CD4-positive, alpha-beta T cell (primary cell): ENCODE measurements at places on chromosomes 12 and 14.
A peak's percentile ranks its signal among the peaks of the same experiment; 100 is the strongest.

- H3K4me3 ChIP-seq, result no peak overlapping the region
- no peaks in the 10 kb centered on the region for H3K4me1 ChIP-seq
- no peak overlapping the region for H3K27ac ChIP-seq
Observed at GRCh38 chr14:30834353-30834752, 40.0 kb upstream of the COCH start.

DNA sequence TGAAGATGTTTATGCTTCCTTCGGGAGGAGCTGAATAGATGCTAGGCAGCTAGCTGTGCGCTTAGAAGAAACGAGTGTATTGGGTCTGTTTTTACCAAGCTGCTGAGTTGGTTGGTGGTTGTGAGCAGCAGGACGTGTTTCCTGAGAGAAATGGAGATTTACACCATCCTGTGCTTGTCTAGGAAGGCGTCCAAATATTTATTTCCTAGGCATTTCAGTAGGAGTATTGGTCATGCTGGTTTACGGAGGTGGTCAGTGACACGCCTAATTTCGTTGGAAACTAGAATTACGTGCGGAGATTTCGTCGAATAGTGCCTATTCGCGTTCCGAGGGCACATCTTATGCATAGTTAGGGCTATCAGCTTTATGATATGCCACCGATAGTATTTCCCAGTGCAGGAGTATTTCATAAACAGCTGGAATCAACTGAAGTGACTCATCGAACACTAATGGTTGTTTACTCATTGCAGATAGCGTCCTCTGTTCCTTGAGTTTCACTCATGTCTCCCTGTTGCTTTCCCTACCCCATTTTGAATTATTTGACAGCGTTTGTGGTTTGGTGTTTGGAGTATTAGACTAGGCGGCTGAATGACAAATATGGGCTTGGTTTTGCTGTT is 780 bp downstream of the TBC1D15 start:
- peak overlapping the region; percentile 75 for H3K4me3 ChIP-seq
- H3K27me3 ChIP-seq, result no peaks in the 10 kb centered on the region
- DNase-seq, result no peak
- peaks cover 11% of the 10 kb centered on the region for H3K36me3 ChIP-seq
- H3K27ac ChIP-seq, result peak overlapping the region; percentile 99

DNA sequence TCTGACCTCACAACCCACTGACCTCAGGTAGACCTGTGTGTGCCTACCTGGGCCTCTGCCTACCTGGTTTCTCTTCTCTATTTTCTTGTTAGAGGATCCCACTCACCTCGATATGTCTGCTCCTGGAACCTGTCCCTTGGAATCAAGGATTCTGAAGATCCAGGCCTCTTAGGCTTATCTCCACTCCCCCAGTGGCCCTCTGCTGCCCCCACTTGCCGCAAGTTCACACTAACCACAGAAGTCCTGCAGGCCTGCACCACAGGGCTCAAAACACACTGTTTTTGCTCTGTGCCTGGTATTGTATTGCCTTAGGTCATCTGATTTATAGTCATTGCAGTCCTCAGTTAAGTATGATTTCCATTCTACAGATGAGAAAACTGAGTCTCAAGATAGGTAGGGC is 15.3 kb upstream of the NRXN3 start:
- DNase-seq, result no peak
- no peaks in the 10 kb centered on the region for H3K4me1 ChIP-seq
- no peaks in the 10 kb centered on the region for H3K36me3 ChIP-seq
- peaks cover 2% of the 10 kb centered on the region for H3K27me3 ChIP-seq

DNA sequence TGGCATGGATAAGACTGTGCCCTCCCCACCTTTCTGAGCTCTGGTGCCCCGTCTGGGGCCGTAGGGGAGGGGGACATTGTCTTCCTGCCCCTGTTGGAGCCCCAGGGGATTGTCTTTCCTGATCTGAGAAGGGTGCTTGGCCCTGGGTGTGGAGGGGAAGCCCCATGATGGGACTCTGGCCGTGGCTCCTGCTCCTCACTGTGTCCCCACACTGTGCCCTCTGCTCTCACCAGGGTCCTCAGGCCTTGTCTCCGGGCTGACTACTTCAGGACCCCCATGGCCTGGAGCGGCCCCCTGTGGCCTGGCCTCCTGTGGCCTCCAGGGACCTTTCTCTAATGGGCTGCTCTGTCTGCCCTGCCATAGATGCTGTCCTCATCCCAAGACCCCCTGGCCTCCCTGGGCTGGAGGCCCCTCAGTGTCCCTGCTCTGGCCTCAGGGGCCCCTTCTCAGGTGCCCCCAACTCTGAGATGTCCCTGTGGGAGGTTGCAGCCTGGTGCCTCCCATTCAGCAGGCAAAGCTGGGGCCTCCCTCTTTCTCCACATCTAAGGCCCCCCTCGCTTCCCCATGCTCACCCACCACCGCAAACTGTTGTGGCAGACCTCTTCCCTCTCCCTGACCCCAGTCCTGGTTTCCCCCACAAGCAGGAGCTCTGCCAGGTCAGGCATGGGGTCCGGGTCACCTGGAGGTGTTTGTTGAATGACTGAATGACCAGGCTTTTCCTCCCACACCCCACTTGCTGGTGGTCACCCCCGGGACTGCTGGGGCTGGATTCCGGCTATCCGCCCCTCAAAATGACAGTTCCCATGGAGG is 4.0 kb downstream of the KIF26A start:
- no peak for DNase-seq
- peaks cover 20% of the 10 kb centered on the region for H3K27me3 ChIP-seq
- no peaks in the 10 kb centered on the region for H3K36me3 ChIP-seq
- H3K27ac ChIP-seq, result no peak overlapping the region
- peaks cover 15% of the 10 kb centered on the region for H3K4me1 ChIP-seq

- no peaks in the 10 kb centered on the region for H3K36me3 ChIP-seq
- H3K27me3 ChIP-seq, result no peaks in the 10 kb centered on the region
- peaks cover 24% of the 10 kb centered on the region for H3K4me1 ChIP-seq
Observed at GRCh38 chr14:89430391-89431236, 13.6 kb upstream of the FOXN3 start.

DNA sequence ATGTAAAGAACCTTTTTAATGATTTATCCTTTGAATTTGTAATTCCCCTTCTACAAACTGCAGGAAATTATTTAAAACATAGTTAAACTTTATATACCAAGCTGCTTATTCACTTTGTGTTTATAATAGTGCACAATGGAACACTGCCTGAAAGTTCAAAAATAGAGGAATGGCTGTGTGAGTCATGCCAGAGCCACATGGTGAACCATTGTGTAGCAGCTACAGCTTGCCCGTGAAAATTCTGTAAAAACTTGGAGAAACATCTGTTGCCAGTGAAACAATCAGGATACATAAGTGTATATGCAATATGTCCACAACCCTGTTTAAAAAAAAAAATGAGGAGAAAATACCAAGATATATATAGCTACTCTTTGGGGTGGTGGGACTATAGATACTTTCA is 59.5 kb downstream of the VEZT start:
- no peaks in the 10 kb centered on the region for H3K27me3 ChIP-seq
- H3K4me1 ChIP-seq, result no peaks in the 10 kb centered on the region
- H3K36me3 ChIP-seq, result peaks cover 50% of the 10 kb centered on the region
- no peak overlapping the region for H3K27ac ChIP-seq

- DNase-seq, result no peak
- H3K27ac ChIP-seq, result no peak overlapping the region
- H3K27me3 ChIP-seq, result no peaks in the 10 kb centered on the region
- H3K36me3 ChIP-seq, result no peaks in the 10 kb centered on the region
Observed at GRCh38 chr12:69840727-69841126, 15.7 kb downstream of the MYRFL start.

GRCh38 chr12:45518291-45519235 is 210.9 kb upstream of the ARID2 start:
- H3K27me3 ChIP-seq, result no peaks in the 10 kb centered on the region
- no peaks in the 10 kb centered on the region for H3K36me3 ChIP-seq

GRCh38 chr14:100603341-100604120 is 16.3 kb upstream of the BEGAIN start:
- DNase-seq, result no peak
- H3K4me3 ChIP-seq, result no peak overlapping the region
- no peaks in the 10 kb centered on the region for H3K4me1 ChIP-seq
- H3K27ac ChIP-seq, result no peak overlapping the region
- H3K36me3 ChIP-seq, result no peaks in the 10 kb centered on the region

DNA sequence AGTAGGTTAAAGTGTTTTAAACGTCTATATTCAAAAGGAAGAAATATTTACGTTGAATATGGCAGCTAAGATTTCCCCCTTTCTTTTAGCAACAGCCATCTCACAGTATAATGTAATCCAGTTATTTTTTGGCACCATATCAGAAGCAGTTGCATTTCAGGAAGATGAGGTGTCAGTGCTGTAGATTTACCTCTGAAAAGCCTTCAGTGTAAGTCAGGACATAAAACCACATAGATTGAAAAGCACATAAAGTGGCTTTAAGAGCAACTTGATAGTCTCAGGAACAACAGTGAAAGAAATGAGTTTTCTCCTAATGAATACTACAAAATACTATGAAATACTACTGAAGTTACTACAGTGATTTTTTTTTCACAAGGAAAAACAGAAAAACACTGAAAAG is 6.9 kb downstream of the MLH3 start:
- no peak overlapping the region for H3K4me3 ChIP-seq
- no peak for DNase-seq
- H3K4me1 ChIP-seq, result peaks cover 2% of the 10 kb centered on the region
- H3K36me3 ChIP-seq, result peaks cover 10% of the 10 kb centered on the region
- no peak overlapping the region for H3K27ac ChIP-seq

DNA sequence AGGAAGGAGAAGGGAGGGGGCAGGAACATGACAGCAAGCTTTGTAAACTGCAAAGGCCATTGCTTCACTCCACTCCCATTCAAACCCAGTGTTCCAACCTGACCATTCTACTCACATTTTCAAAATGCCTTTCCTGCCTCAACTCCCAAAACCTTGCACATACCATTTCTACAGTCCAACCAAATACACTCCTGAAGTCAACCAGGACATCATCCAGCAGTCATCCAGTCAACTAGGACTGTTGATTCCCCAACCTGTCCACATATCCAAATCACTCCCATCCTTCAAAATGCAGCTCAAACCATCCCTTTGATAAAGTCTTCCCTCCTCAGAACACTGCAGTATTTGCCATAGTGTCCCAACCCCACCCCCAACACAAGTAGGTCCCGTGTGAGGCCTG is 2.9 kb downstream of the SMUG1 start:
- H3K27ac ChIP-seq, result no peak overlapping the region
- peaks cover 21% of the 10 kb centered on the region for H3K36me3 ChIP-seq
- H3K4me3 ChIP-seq, result no peak overlapping the region
- no peak for DNase-seq

- H3K4me1 ChIP-seq, result peaks cover 17% of the 10 kb centered on the region
- DNase-seq, result no peak
Observed at GRCh38 chr14:96393071-96393691, 1.3 kb downstream of the AK7 start.

- H3K4me1 ChIP-seq, result no peaks in the 10 kb centered on the region
- no peak overlapping the region for H3K4me3 ChIP-seq
- DNase-seq, result no peak
Observed at GRCh38 chr12:71306808-71307207, 132.8 kb upstream of the LGR5 start.

- H3K27ac ChIP-seq, result no peak overlapping the region
- no peaks in the 10 kb centered on the region for H3K36me3 ChIP-seq
- H3K4me3 ChIP-seq, result no peak overlapping the region
- no peak for DNase-seq
- peaks cover 6% of the 10 kb centered on the region for H3K27me3 ChIP-seq
Observed at GRCh38 chr12:80040075-80040738, 59.1 kb upstream of the OTOGL start.

DNA sequence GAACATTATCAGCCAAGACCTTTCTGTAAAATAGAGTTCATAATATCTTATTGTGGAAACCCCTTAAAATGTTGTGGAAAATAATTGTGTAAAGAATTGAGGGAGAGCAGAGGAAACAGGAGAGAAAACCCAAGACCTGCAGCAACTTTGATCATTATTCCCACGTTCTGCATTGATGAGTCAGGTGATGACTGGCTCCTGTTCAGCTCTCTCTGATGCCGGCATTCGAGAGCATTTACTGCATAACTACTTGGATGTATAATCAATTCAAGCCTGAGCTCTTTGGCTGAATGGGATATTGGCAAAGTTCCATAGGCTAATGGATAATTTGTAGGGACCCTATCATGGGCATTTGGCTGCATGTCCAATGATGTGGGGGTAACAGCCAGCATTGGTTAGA is 176.3 kb upstream of the ARID2 start:
- no peak overlapping the region for H3K4me3 ChIP-seq
- no peaks in the 10 kb centered on the region for H3K4me1 ChIP-seq
- DNase-seq, result no peak
- H3K27me3 ChIP-seq, result no peaks in the 10 kb centered on the region
- H3K36me3 ChIP-seq, result no peaks in the 10 kb centered on the region
- no peak overlapping the region for H3K27ac ChIP-seq

GRCh38 chr12:104687823-104688573 is 231.2 kb downstream of the CHST11 start:
- no peaks in the 10 kb centered on the region for H3K27me3 ChIP-seq
- no peak for DNase-seq
- no peak overlapping the region for H3K4me3 ChIP-seq

- peaks cover 76% of the 10 kb centered on the region for H3K36me3 ChIP-seq
- H3K27me3 ChIP-seq, result no peaks in the 10 kb centered on the region
- H3K4me3 ChIP-seq, result no peak overlapping the region
Observed at GRCh38 chr12:75489613-75490210, 9.2 kb downstream of the GLIPR1 start.

GRCh38 chr12:69052613-69053408 is 119.8 kb upstream of the CPM start:
- no peaks in the 10 kb centered on the region for H3K4me1 ChIP-seq
- H3K27me3 ChIP-seq, result no peaks in the 10 kb centered on the region
- peak; percentile 5 for DNase-seq
- H3K27ac ChIP-seq, result no peak overlapping the region

- no peaks in the 10 kb centered on the region for H3K27me3 ChIP-seq
- peaks cover 23% of the 10 kb centered on the region for H3K36me3 ChIP-seq
- H3K4me1 ChIP-seq, result peaks cover 47% of the 10 kb centered on the region
- no peak for DNase-seq
- H3K4me3 ChIP-seq, result no peak overlapping the region
Observed at GRCh38 chr14:63939006-63939270, 86.1 kb downstream of the SYNE2 start.

DNA sequence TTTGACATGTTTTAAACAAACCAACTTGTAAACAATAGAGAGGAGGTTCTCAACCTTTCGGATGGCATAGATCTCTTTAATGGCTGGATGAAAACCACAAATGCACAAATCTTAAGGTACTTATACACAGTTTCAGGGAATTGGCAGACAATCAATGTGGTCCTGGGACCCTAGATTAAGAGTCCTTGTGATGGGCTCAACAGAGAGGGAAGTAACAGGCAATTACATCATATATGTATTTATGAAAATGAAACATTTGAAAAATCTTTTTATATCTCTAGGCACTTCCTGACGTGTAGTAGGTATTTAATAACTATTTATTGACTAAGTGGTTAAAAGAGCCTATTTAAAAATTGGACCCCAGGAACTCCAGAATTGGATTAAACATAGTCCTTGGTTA is 897 bp downstream of the ACTR10 start:
- H3K36me3 ChIP-seq, result peaks cover 6% of the 10 kb centered on the region
- peak overlapping the region; percentile 89 for H3K27ac ChIP-seq
- peaks cover 19% of the 10 kb centered on the region for H3K4me1 ChIP-seq
- no peaks in the 10 kb centered on the region for H3K27me3 ChIP-seq
- no peak for DNase-seq
- H3K4me3 ChIP-seq, result peak overlapping the region; percentile 98

- no peak overlapping the region for H3K27ac ChIP-seq
- DNase-seq, result no peak
- no peak overlapping the region for H3K4me3 ChIP-seq
- H3K27me3 ChIP-seq, result no peaks in the 10 kb centered on the region
- no peaks in the 10 kb centered on the region for H3K36me3 ChIP-seq
Observed at GRCh38 chr14:26867171-26867757, 269.4 kb upstream of the NOVA1 start.
